ENCODE measurements at places on chromosomes 12 and 14. TPM values are rescaled to one million over a fixed set of nuclear protein-coding genes. Genes with fewer than 3 reads are reported as not detected.
A peak's percentile ranks its signal among the peaks of the same experiment; 100 is the strongest.

- no peak within 1 kb of the TSS for H3K27ac ChIP-seq
- DNase-seq = no peak
- H3K27me3 ChIP-seq = peaks cover 24% of the 10 kb centered on the region
- H3K4me1 ChIP-seq = peaks cover 2% of the 10 kb centered on the region
- H3K36me3 ChIP-seq = no peaks in the 10 kb centered on the region
- H3K4me3 ChIP-seq = no peak within 1 kb of the TSS
These were observed at the start of gene CLEC2A for GRCh38 chr12:9932270-9932669. Gene CLEC2A, minus strand, starts transcription at chr12:9932370. Its CDS starts 41 bp downstream, at chr12:9932329.

GRCh38 chr12:6444031-6444430, 724 bp upstream of the CD27 start:
- H3K36me3 ChIP-seq = peaks cover 26% of the 10 kb centered on the region
- H3K4me1 ChIP-seq = peaks cover 60% of the 10 kb centered on the region
- H3K4me3 ChIP-seq = peak overlapping the region; percentile 93
- no peaks in the 10 kb centered on the region for H3K27me3 ChIP-seq

DNA sequence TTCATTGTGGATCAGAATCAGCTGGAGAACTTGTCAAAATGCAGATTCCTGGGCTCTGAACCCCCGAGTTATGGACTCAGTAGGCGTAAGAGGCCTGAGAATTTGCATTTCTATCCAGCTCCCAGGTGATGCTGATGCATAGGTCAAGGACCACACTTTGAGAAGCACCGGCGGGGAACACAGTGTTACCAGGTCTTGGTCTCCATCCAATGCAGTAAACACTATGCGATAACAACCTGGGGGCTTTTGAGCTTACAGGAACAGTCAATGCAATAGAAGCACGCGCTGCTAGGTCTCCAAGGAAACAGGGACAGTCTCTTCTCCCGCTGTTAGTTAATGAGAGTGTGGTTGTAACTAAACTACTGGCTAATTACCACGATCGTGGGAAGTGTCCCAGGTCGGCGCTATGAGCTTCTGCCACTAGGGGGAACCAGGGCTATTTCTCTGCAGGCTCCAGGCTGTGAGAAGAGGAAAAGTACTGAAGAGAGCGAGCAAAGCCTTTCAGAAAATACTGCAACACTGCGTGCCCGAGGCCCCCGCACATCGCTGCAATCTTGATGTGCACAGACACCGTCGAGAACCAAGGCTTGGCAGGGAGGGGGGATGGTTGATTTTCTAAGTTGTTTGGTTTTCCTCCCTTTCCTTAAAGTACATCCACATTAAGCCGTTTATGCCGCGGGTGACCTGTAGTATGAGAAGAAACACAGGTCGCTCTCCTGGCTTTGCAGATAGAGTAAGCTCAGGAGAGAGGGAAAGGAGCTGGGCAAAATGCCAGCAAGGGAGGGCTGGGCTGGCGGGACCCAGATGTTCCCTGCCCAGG, 52.0 kb upstream of the KCNA1 start:
- peak; percentile 93 for DNase-seq
- H3K4me1 ChIP-seq = peaks cover 20% of the 10 kb centered on the region
- H3K27ac ChIP-seq = no peak overlapping the region
- peaks cover 33% of the 10 kb centered on the region for H3K27me3 ChIP-seq
- H3K4me3 ChIP-seq = peak overlapping the region; percentile 77

DNA sequence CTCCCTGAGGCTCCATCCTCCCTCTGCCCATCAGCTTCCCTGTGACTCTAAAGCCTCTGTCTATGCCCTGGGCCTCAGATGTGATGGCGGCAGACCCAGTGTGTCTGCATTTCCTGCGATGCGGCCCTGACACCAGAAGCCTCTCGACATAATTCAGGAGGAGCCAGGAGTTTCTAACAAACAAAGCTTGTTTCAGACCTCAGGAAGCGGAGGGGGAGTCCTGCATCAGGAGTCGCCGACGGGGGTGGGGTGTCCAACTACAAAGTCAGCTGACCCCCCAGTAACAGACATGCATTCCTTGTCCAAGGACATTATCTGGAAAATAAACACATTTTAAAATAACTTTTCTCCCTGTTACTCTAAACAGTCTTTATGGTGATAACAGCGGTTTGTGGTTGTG, 167.5 kb downstream of the DPF3 start:
- no peak for DNase-seq
- no peak overlapping the region for H3K27ac ChIP-seq
- no peak overlapping the region for H3K4me3 ChIP-seq
- H3K36me3 ChIP-seq = peaks cover 16% of the 10 kb centered on the region
- peaks cover 2% of the 10 kb centered on the region for H3K4me1 ChIP-seq

Gene LALBA
- not detected for total RNA-seq

Gene ZBTB42
- 5.5 TPM for total RNA-seq

DNA sequence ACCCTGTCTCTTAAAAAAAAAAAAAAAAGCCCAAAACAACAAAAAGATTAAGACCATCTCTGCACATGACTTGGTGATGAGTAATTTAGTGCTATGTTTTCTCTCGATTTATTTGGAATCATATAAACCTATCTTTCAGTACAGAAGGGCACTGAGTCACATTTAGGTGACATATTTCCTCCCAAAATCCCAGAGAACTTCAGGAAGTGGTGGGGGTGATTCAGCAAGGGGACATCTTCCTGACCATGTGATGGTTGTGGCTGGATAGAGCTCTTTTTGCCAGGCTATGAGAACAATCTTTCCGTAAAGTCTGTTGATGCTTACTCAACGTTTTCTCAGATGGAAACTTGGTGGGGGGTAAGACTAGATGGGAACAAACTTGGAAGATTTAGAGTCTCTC, 50.0 kb downstream of the PPFIBP1 start:
- H3K4me3 ChIP-seq = no peak overlapping the region
- no peak overlapping the region for H3K27ac ChIP-seq
- peaks cover 10% of the 10 kb centered on the region for H3K4me1 ChIP-seq

- H3K27ac ChIP-seq = no peak overlapping the region
- no peaks in the 10 kb centered on the region for H3K27me3 ChIP-seq
- H3K4me1 ChIP-seq = no peaks in the 10 kb centered on the region
- DNase-seq = no peak
- no peak overlapping the region for H3K4me3 ChIP-seq
These were observed 180.3 kb downstream of the RAD51B start for GRCh38 chr14:67999705-68000384.

Gene CLEC2A
- not detected for total RNA-seq

DNA sequence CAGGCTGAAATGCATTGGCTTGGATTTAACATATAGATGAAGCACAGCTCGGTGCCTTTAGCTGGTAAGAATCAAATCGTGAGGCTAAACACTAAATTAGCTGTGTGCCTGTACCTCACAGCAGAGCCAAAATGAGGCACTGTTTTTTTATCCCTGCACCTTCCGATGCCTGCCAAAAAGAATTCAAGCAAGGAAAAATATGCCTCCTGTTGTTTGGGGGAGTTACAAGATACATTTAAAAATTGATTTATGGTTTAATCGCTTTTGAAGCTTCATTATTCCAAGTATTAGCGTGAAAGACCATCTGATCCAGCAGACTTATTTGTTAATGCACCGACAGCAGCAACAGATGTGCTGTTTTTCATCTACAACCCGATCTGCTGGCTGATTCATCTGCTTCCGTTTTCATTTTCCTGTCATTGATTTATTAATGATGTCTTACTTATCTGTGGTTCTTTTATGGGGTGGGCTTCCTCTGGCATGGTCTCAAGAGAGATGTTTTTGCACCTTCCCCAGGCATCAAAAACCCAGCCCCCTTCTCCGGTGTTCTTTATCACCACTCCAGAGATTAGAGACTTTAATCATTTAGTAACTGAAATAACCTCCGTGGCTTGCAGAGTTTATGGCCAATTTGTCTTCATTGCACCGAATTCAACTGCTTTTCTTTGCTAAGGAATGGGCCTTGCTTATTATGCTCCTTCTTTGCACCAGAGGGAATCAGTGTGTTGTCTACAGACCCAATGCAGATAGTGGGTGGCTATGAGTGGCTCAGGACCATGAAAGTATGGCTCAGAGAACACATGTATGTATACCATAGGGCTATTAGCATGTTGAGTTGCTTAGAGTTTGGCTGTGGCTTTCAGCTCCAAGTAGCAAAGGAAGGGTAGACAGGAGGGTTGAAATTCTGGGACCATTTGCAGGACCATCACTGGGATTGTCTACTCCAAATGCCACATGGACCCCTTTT, 166.8 kb upstream of the TMEM260 start:
- peaks cover 3% of the 10 kb centered on the region for H3K4me1 ChIP-seq
- no peaks in the 10 kb centered on the region for H3K36me3 ChIP-seq
- no peak for DNase-seq
- no peak overlapping the region for H3K27ac ChIP-seq
- H3K4me3 ChIP-seq = peak overlapping the region; percentile 27

- no peaks in the 10 kb centered on the region for H3K36me3 ChIP-seq
- no peak overlapping the region for H3K27ac ChIP-seq
- no peak overlapping the region for H3K4me3 ChIP-seq
- no peaks in the 10 kb centered on the region for H3K27me3 ChIP-seq
- H3K4me1 ChIP-seq = no peaks in the 10 kb centered on the region
These were observed 747.9 kb downstream of the TMTC2 start for GRCh38 chr12:83434600-83434999.

- no peak overlapping the region for H3K27ac ChIP-seq
- peak overlapping the region; percentile 50 for H3K4me3 ChIP-seq
- no peaks in the 10 kb centered on the region for H3K27me3 ChIP-seq
- peaks cover 3% of the 10 kb centered on the region for H3K4me1 ChIP-seq
- no peak for DNase-seq
- no peaks in the 10 kb centered on the region for H3K36me3 ChIP-seq
These were observed 236.9 kb upstream of the SFSWAP start for GRCh38 chr12:131473741-131474709.

Gene ADCY4
- total RNA-seq = 1.6 TPM

GRCh38 chr14:93040982-93041381, 74.7 kb downstream of the ITPK1 start:
- no peaks in the 10 kb centered on the region for H3K36me3 ChIP-seq
- no peak overlapping the region for H3K27ac ChIP-seq
- no peak for DNase-seq
- H3K27me3 ChIP-seq = no peaks in the 10 kb centered on the region
- H3K4me3 ChIP-seq = no peak overlapping the region
- H3K4me1 ChIP-seq = peaks cover 27% of the 10 kb centered on the region

Gene LRRC10
- not detected for total RNA-seq

DNA sequence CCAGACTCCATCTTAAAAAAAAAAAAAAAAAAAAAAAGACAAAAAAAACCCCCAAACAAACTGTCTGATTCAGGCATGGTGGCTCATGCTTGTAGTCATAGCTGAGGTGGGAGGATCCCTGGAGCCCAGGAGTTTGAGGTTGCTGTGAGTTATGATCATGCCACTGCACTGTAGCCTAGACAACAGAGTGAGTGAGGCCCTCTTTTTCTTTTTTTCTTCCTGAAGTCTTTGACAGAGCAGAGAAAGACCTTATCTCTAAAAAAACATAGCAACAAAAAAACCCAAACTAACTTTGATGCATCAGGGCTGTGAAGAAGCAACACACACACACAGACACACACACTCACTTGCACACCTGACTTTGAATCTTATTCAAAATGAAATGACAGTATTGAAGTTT, 7.7 kb upstream of the AMN1 start:
- no peaks in the 10 kb centered on the region for H3K27me3 ChIP-seq
- peak; percentile 87 for DNase-seq
- peak overlapping the region; percentile 14 for H3K4me3 ChIP-seq
- peaks cover 46% of the 10 kb centered on the region for H3K4me1 ChIP-seq
- H3K36me3 ChIP-seq = no peaks in the 10 kb centered on the region

Gene DBX2
- not detected for total RNA-seq

DNA sequence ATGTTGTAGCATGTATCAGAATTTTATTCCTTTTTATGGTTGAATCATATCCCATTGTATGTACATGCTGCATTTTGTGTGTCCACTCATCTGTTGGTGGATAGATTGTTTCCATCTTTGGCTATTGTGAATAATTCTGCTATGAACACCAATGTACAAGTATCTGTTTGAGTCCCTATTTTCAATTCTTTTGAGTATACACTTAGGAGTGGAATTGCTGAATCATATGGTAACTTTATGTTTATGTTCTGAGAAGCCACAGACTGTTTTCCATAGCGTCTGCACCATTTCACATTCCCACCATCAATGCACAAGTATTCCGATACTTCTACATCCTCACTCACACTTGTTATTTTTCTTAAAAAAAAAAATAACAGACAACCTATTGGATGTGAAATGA, 91.5 kb downstream of the ARF6 start:
- peaks cover 8% of the 10 kb centered on the region for H3K36me3 ChIP-seq
- DNase-seq = no peak
- H3K4me3 ChIP-seq = peak overlapping the region; percentile 17
- H3K4me1 ChIP-seq = peaks cover 46% of the 10 kb centered on the region
- H3K27ac ChIP-seq = peak overlapping the region; percentile 90

Gene TOMM20L
- not detected for total RNA-seq

GRCh38 chr12:52582486-52582885, 8.8 kb upstream of the KRT74 start:
- no peaks in the 10 kb centered on the region for H3K36me3 ChIP-seq
- H3K4me1 ChIP-seq = peaks cover 28% of the 10 kb centered on the region
- no peak for DNase-seq
- H3K27ac ChIP-seq = no peak overlapping the region

DNA sequence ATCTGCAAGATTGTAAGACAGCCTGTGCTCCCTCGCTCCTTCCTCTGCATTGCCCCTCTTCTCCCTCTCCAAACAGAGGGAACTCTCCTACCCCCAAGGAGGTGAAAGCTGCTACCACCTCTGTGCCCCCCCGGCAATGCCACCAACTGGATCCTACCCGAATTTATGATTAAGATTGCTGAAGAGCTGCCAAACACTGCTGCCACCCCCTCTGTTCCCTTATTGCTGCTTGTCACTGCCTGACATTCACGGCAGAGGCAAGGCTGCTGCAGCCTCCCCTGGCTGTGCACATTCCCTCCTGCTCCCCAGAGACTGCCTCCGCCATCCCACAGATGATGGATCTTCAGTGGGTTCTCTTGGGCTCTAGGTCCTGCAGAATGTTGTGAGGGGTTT, 37.4 kb downstream of the DAD1 start:
- peak overlapping the region; percentile 84 for H3K4me3 ChIP-seq
- H3K36me3 ChIP-seq = peaks cover 77% of the 10 kb centered on the region
- peak; percentile 74 for DNase-seq
- peak overlapping the region; percentile 93 for H3K27ac ChIP-seq
- peaks cover 91% of the 10 kb centered on the region for H3K4me1 ChIP-seq
- peaks cover 4% of the 10 kb centered on the region for H3K27me3 ChIP-seq

Gene KRT75
- not detected for total RNA-seq
